ENCODE measurements at places on chromosomes 12 and 14.

DNA sequence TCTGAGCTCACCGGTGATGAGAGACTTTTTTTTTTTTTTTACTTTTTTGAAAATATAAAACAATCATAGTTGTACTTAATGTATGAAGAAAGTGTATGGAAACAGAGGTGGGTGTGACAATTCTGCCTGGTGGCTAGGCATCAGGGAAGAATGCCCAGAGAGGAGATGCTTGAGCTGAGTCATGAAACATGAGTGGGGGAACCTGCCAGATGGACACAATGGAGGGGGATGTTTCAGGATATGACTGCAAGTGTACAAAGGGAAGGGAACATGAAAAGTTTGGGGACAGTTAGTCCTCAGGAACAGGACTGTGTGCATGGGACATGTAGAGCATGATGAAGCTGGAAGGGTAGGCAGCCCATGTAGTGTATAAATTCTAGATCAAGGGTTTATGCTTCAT lies 274.2 kb upstream of the E2F7 start:
- DNase-seq: no peak

- no peak for DNase-seq
These were observed 233.3 kb downstream of the NEDD1 start for GRCh38 chr12:97140355-97140754.

- DNase-seq: no peak
These were observed 342.0 kb downstream of the SEC23A start for GRCh38 chr14:38761033-38761432.

GRCh38 chr12:57219993-57220754 lies 3.6 kb downstream of the NXPH4 start:
- no peak for DNase-seq

DNA sequence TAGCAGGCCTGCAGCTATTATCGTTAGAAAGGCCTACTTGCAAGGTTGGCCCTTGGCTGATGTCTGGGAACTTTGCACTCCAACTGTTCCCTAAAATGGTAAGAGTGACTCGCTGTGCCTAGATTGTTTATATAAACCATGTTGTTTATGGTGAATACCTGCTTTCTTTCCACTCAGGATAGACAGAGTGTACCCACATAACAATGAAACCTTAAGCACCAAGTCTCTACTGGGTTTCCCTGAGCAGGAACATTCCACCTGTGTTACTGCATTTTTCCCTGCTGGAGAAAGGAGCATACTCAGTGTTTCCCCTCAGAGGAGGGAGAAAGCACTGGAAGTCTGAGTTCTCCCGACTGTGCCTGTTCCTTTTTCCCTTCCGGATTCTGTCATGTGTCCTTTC lies 32.8 kb downstream of the ERP29 start:
- no peak for DNase-seq
